Small intestine (tissue), 16 donors: ENCODE measurements at places on chromosomes 3 and 15. TPM values are rescaled to one million over a fixed set of nuclear protein-coding genes. Genes with fewer than 3 reads are reported as not detected.

Gene CCDC191
- 0.54 TPM for polyA plus RNA-seq

Gene CYP11A1
- polyA plus RNA-seq: 2.7 TPM

Gene LPCAT4
- polyA plus RNA-seq: 19.7 TPM

Gene ZXDC
- polyA plus RNA-seq: 35.9 TPM

Gene TRH
- polyA plus RNA-seq: 0.04 TPM

Gene SLC12A8
- 2.2 TPM for polyA plus RNA-seq

Gene DALRD3
- polyA plus RNA-seq: 22.7 TPM

Gene UBR1
- polyA plus RNA-seq: 5.4 TPM

Gene IL16
- polyA plus RNA-seq: 9.7 TPM

Gene FEZF2
- not detected for polyA plus RNA-seq

Gene GOLGA8Q
- not detected for polyA plus RNA-seq

Gene MYO5A
- polyA plus RNA-seq: 1.8 TPM

Gene NECTIN3
- 36.9 TPM for polyA plus RNA-seq

Gene GOLGA6B
- polyA plus RNA-seq: not detected

Gene RTP3
- not detected for polyA plus RNA-seq

Gene IL17RE
- 41.4 TPM for polyA plus RNA-seq

Gene TGM5
- polyA plus RNA-seq: 0.03 TPM

Gene SNRPN
- 50.0 TPM for polyA plus RNA-seq

Gene C3orf22
- not detected for polyA plus RNA-seq
